ENCODE measurements at places on chromosomes 7 and 10. TPM values are rescaled to one million over a fixed set of nuclear protein-coding genes. Genes with fewer than 3 reads are reported as not detected.
A peak's percentile ranks its signal among the peaks of the same experiment; 100 is the strongest.

CAV1 gene
- total RNA-seq: 1,079 TPM

FRAT1 gene
- total RNA-seq: 5.8 TPM

AKR1C3 gene
- total RNA-seq: 111 TPM

MRC1 gene
- total RNA-seq: 148 TPM

ZNF467 gene
- total RNA-seq: 5.0 TPM

ENTPD1 gene
- 2.6 TPM for total RNA-seq

SFRP4 gene
- total RNA-seq: not detected

BET1 gene
- total RNA-seq: 26.2 TPM

DNA sequence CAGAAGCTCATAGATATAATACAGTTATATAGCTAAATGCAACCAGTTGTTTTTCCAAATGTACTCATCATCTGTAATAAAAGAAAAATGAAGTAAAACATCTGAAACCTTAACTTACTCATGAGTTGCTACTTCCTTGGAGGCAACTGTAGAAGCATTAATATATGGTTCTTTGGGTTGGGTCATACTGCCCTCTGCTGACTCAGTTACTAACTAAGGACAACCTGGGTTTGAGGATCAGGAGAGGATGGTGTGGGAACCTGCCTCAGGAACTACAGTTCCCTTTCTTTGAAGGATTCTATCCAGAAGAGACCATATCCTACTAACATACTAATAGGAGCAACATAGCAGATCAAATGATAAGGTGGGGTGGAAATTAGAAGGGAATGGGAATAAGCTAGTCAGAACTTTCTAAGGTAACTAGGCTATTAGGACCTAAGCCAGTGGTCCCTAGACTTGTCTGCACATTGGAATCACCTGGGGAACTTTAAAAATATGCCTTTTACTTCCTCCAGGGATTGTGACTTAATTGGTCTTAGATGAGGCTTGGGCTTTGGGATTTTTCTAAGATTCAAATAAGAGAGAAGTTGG is 20.7 kb downstream of the COX15 start:
- peak; percentile 75 for DNase-seq

DNA sequence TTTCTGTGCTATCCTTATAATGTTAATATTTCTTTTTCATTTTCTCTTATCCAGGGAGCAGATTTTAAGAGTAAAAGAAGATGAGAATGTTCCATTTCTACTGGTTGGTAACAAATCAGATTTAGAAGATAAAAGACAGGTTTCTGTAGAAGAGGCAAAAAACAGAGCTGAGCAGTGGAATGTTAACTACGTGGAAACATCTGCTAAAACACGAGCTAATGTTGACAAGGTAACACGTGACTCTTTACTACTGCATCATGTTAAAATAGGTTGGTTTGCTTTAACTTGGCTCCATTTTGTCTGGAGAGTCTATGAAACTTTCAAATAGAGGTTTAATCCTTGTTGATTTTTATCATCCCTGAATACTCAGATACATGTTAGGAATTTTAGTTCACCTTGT is 73.3 kb downstream of the RALA start:
- no peak for DNase-seq

DNA sequence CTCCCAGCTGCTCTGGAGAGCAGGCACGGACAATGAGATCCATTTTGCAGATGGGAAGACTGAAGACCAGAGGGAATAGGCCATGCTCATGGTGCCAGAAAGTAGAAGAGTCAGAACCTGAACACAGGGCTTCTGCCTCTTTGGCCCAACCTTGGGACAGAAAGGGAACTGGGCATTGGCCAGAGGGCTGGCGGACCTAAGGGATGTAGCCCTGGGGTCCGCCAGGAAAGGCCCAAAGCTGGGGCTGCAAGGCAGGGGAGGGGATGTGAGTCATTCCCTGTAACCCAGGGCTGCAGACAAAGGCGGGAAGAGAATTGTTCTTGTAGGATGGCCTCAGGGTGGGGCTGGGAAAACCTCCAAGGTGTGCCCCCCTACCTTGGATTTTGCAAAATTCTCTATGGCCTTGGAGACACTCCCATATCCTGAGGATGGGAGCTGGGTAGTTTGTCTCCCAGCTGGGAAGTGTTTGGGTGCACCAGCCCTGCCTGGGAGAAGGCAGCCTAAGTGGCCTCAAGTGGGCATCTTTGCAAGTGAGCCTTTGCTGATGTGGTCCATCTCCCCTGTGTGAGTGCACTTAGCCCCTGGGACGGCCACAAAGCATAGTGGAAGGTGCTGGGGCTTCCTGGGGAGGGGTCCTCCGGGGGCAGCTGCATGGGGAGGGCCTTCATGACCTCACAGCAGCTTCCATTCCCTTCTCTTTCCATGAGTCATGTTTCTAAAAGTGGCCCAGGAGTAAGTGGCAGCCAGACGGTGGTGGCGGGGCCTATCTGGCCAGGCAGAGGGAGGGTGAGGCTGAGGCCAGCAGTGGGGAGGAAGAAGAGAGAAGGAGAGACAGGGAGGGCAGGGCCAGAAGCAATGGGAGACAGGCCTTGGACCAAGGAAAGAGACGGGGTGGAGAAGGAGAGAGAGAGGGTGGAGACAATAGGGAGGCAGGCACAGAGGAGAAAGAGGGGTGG is 9.2 kb downstream of the AQP1 start:
- DNase-seq: peak; percentile 68

DNA sequence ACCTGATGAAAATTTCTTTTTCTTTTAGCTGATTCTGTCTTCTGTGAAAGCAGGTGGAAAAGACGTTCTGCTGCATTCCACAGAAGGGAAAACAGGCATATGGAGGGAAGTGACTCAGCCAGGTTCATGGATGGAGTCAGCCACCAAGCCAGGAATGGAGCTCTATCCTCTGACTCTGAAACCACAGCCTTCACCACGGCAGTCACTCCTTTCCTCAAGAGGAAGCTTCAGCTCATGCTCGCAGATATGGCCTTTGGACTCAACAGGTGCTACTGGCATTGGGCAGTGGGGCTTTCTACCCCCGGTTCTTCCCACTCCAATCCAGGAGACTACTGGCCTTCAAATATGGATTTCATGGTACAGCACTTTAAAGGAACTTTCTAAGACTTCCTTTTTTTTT is 11.5 kb upstream of the PLAU start:
- DNase-seq: no peak

DNA sequence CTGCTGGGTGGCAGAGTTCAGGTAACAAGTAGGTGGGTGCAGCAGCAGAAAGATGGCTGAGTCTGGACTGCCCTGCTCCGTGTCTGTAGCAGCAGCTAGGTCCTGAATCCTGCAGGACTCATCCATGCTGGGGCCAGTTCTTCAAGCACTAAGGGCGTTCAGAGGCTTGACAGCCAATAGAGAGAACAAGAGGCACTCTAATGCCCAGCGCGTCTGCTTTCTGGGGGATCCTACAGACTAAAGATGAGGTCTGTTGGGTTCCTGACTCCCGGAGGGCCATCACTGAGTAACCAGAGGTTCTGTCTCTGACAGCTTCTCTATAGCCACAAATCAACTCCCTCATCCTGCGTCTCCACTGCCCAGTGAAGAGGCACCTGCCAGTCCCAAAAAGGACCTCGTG is 125.5 kb downstream of the PTPN20 start:
- no peak for DNase-seq

GRCh38 chr7:24703296-24703695 is 54.0 kb downstream of the GSDME start:
- no peak for DNase-seq

DNA sequence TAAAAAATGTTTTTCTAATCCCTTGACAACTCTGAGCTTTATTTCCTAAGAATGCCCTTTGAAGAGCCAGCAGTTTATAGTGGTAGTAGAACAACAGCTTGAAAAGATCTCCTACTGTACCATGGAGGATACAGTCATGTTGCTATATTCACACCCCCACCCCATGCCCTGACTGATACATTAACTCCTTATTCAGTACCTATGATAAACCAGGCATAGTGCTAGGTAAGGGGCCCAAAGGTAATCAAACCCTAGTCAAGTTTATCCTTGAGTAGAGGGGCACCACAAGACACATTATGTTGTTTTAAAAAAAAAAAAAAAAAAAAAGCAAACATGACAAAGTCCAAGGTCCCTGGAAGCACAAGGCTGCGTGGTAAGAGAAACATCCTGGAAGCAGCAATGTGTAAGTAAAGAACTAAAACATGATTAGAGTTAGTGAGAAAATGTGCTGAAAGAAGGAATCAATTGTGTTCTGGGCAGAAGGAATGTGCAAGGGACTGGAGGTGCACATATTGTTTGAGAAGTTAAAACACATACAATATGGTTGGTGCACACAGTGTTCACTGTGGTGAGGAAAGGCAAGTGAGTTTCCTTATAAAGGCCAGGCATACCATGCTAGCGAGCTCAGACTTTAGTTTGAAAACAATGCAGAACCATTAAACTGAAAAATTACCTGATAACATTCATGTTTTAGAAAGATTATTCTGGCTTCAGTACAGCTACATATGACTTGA is 51.2 kb downstream of the PDE1C start:
- DNase-seq: no peak

- DNase-seq: no peak
Measured at GRCh38 chr7:85567983-85568382, 381.1 kb upstream of the SEMA3D start.

GRCh38 chr10:93630625-93631557 is 18.6 kb downstream of the PDE6C start:
- DNase-seq: no peak

- DNase-seq: no peak
Measured at GRCh38 chr7:128114806-128115205, 83.6 kb upstream of the LRRC4 start.

GRCh38 chr7:29289156-29290021 is 94.8 kb downstream of the CHN2 start:
- DNase-seq: no peak

DNA sequence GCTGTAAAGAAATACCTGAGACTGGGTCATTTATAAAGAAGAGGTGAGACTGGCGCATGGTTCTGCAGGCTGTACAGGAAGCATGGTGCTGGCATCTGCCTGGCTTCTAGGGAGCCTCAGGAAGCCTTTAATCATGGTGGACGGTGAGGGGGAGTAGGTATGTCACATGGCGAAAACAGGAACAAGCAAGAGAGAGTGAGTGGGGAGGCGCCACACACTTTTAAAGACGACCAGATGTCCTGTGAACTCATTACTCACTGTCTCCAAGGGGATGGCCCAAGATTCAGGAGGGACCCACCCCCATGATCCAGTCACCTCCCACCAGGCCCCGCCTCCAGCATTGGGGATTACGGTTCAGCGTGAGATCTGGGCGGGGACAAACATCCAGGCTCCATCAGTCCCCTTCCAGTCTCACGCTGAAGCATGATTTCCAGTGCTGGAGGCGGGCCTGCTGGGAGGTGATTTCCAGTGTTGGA is 3.2 kb downstream of the ZNF316 start:
- DNase-seq: peak; percentile 66

DNA sequence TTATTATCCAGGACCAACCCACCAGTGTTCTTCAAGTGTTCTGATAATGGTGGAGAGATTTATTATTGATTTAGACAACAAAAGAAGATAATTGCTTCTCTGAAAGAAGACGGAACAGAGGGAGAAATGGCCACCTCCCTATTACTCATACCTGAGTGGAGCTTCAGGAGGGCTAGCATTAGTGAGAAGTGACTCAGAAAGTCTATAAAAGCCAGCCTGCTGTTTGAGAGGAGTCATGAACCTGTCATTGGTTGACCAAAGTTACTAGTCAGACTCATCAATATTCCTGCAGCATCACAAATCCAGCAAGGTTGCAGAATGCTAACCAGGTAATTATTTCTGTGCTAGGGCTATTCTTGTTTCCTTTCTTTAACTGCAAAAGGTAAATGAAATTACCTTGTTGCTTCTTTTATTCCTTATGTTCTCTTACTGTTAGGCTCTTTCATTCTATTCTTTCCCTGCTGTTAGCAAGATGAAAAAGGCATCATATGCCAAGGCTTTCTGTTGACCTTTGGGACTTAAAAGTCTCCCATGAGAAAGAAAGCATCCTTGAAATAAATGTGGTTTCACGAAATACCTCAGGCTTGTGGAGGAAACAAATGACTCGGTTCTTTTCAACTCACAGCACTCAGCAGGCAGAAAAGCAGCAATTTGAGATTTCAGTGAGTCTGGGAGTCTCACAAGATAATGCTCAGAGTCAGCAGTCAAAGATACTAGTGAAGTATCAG is 256.4 kb upstream of the PHYHIPL start:
- DNase-seq: no peak

GRCh38 chr10:114920459-114920858 is 17.5 kb upstream of the TRUB1 start:
- DNase-seq: no peak

DNA sequence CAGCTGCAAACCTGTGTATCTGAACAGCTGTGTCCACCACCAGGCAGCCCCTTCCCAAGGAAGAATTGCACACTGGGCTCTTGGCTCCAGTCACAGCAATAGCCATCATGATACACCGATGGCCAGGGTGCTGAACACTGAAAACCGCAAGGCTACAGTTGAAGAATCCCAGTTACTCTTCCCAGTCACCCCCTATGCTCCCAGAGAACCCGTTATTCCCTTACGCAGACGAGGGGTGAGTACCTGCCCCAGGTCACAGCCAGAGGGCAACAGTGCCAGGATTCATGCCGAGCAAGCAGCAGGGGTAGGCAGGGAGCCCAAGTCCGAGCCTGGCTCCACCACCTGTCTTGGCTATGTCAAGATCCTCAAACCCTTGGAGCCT is 57.8 kb downstream of the RASGEF1A start:
- DNase-seq: no peak

- DNase-seq: peak; percentile 67
Measured at GRCh38 chr10:14032406-14032998, 298.2 kb downstream of the FRMD4A start.

- no peak for DNase-seq
Measured at GRCh38 chr7:5671046-5671445, 110.4 kb downstream of the RNF216 start.

- no peak for DNase-seq
Measured at GRCh38 chr7:30493228-30493627, 11.4 kb downstream of the GGCT start.

DNA sequence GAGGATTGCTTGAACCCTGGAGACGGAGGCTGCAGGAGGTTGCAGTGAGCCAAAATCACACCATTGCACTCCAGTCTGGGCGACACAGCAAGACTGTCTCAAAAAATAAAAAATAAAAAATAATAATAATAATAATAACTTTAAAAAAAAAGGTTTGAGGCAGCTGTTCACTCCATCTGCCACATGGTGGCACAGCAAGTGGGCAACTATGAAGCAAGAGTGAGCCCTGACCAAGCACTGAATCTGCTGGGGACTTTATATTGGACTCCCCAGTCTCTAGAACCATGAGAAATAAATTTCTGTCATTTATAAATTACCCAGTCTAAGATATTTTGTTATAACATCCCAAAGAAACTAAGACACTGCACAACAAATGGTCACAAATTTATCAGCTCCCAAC is 14.6 kb upstream of the BRI3 start:
- peak; percentile 36 for DNase-seq

GRCh38 chr7:149562602-149563001 is 65.0 kb upstream of the ZNF746 start:
- DNase-seq: no peak

- DNase-seq: no peak
Measured at GRCh38 chr7:99037327-99037940, 106.5 kb downstream of the SMURF1 start.

All from lung microvascular endothelial cell (primary cell).